RCC 7860 (cell line): ENCODE measurements at places on chromosomes 12 and 14.

DNA sequence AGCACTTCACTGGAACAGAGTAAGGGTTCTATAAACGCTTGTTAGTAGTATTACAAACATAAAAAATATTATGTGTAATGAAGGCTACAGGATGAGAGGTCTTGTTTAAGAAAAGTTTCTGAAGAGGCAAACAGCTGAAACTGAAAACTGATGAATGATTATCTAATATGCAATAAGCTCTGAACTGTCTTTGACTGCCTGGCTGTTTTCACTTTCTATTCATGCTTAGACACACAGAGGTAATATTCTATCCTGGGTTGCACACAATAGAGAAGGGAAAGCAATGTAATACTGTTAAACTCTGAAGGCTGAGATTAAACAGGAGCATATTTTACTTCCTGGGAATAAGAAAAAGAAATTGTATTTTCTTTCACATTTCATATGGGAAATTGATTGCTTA lies 251.3 kb downstream of the ALX1 start:
- DNase-seq, result no peak

DNA sequence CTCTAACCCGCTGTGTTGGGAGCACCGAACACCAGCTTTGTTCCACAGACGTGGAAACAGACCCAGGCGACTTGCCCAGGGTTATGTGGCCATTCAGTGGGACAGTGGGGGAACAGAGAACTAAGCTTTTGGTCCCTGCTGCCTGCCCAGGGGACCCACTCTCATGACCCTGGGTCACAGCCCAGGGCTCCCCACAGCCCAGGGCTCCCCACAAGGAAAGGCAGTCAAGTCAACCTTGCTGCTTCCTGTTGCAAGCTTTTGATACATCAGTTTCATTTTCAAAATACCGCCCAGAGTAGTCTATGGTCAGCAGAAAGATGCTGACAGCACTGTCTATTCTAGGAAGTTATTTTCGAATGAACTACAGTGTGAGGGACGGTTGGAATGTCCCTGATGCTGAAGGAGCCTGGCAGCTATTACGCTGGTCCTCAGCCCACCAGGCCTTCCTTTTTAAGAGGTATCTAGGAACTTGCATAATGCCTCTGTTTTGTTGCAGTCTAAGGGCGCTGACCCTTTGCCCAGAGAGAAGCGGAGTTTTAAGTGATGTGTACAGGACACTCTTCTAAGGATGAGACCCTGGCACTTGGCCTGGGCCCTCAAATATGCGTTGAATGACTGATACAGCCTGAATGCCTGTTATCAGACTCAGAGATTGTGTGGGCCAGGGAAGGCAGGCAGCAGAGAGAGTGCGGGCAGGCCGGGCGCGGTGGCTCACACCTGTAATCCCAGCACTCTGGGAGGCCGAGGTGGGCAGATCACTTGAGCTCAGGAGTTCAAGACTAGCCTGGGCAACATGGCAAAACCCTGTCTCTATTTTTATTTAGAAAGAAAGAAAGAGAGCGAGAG lies 12.6 kb upstream of the TTC7B start:
- DNase-seq, result no peak

DNA sequence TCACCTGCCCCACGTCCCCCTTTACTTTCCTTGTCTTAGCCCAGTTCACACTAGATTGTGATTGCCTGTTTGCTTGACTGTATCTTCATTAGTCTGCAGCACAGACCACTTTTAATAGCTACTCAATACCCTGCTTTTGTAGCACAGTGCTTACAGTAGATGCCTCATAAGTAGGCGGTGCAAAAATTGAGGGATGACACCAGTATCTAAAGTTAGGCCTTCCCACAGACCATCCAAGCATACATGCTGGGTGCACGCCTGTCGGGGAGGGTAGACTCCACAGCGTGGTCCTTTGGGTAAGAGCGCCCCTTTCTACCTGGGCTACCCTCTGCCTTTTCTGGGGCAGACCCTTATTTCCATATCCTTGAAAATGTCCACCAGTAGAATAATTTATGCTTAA lies 140.8 kb downstream of the GCH1 start:
- DNase-seq, result no peak

- no peak for DNase-seq
These were observed 4.5 kb upstream of the BEGAIN start for GRCh38 chr14:100591453-100592371.
